RPMI8226 (cell line): ENCODE measurements at places on chromosomes 13 and 19.

- no peak for DNase-seq
Observed at GRCh38 chr13:96862999-96863398, 131.3 kb downstream of the OXGR1 start.

- DNase-seq, result no peak
Observed at GRCh38 chr19:34317311-34317927, 47.6 kb upstream of the GPI start.

DNA sequence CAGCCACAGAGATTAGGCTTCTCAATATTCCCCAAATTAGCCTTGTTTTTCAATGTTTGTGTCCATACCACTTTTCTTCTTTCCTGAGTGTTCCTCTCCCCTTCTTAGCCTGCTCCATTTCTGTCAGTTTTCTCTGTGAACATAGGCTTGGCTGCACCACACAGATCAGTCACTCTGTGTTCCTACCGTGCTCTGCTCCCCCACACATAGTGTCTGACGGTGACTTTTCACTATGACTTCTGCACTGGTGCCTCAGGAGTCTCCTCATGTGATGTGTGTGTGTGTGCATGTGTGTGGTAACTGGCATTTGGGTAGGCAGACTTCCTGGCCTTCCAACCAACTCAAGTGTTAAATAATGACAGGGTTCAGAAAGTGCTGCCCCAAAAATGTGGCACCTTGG, 47.9 kb upstream of the MYCBP2 start:
- no peak for DNase-seq

- DNase-seq, result no peak
Observed at GRCh38 chr13:21826214-21827015, 155.5 kb downstream of the FGF9 start.

GRCh38 chr19:19453125-19453454, 47.6 kb downstream of the GATAD2A start:
- DNase-seq, result no peak

- DNase-seq, result no peak
Observed at GRCh38 chr19:35056513-35057063, 15.1 kb downstream of the HPN start.

- DNase-seq, result no peak
Observed at GRCh38 chr13:111186305-111186935, 71.3 kb downstream of the ARHGEF7 start.

DNA sequence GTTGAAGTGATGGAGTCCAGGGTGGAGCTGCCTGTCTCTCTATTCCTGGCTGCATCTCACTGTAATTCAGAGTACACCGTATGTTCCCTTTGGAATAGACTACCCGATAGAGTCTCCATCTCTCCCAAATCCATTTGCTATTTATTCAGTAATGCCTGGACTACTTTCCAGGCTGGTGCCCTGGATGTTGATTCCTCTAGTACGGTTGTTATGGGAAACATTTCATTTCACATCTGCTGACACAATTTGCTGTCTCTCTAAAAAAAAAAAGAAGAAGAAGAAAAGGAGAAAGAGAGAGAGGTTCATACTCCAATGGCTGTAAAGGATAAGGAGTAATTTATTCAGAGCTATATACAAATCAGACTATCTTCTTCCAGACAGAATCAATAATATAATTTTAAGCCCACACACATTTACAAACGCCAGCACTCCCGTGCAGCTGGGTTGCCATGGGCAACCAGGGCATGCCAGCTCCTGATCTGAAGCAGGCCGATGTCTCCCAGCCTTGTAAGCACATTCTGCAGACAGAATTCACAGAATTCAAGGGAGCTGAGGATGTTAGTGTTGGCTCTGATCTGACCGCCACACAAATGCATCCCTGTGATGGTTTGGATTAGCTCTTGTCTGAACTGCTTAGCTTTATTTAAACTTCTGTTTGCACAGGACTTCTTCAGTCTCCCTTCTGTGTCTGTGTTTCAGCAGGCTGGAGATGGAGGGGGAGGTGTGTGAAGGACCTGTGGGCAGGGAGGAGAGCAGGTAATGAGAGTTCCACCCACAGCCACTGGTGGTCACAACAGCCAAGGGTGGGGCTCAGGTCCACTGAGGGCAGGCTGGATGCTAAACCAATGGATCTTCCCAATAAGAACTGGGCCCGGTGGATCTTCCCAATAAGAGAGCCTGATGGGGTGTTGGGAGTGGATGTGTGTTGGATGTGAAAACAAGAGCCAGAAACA, 66.0 kb downstream of the TEX26 start:
- DNase-seq, result no peak

DNA sequence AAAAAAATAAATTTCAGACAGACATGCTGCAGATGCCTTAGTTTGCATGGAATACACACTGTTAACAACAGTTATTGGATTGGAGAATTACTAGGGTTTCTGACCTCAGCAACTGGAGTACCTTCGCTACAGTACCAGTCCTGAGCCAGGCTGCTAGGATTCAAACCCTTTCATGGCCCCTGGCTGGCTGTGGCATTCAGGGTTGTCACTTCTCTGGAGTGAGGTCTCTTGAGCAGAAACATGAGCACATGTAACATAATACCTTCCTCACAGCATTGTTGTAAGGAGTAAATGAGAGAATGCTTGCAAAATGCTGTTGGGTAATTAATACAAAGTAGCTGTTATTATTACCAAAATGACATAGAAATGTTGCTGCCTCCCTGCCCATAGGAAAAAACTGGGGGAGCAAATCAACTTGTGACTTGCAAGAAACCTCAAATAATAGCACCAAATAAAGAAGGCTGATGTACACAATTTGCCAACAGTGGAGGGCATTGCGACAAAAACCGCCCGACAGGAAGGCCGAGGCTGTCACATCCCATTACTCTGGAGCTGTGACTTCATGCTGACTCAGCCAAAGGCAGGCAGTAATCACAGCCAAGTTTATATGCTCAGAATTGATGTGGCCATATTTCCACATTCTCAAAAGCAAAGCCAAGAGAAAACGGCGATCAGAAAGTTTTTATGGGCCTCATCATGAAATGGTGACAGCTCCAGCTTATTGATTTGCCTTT, 100.4 kb downstream of the RFC3 start:
- DNase-seq, result no peak

GRCh38 chr13:33379608-33380007, 94.1 kb upstream of the STARD13 start:
- DNase-seq, result no peak

DNA sequence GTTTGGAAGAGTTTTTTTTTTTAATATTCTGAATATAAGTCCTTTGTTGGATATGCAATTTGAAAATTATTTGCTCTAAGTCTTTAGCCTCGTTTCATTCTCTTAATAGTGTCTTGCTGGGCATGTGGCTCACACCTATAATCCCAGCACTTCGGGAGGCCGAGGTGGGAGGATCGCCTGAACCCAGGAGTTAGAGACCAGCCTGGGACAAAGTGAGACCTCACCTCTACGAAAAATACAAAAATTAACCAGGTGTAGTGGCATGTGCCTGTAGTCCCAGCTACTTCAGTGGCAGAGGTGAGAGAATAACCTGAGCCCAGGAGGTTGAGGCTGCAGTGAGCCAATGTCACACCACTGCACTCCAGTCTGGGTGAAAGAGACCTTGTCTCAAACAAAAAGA, 87.3 kb upstream of the UBAC2 start:
- DNase-seq, result no peak

- no peak for DNase-seq
Observed at GRCh38 chr19:23771316-23771715, 12.6 kb upstream of the ZNF681 start.

DNA sequence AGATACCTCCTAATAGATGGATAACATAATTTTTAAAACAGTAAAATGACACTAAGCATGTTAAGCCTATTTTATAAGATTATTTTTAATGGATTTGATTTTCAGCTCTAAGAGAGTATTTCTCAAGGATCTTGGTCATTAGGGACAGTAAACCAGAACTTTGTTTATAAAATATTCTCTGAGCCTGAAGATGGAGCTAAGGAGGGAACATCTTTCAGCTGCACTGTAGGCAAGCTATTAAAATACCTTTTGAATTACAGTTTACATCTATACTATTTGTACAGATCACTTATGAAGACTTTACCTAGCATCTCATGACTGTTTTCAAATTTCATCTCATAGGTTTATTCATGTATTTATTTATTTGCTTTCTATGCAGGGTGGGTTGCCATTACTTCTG, 345.3 kb downstream of the MYO16 start:
- DNase-seq, result no peak

DNA sequence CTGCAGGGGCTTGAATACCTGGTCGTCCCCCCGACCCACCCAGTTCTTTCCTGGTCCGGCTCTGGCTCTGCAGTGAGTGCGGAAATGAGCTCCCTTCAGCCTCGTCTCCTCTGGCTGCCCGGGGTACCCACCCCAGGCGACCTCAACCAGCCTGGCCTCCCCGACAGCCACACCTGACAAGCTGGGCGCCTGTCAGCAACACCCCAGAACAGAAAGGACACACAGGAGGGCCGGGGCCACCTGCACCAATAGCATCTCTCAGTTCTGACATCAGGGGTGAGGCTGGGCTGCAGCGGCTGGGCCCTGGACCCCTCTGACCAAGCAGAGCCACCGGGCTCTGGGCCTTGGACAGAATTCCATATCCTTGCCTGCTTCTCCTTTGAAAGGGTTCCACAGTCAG, 19.7 kb downstream of the SUGP1 start:
- no peak for DNase-seq

GRCh38 chr13:79901336-79901735, 420.4 kb downstream of the NDFIP2 start:
- no peak for DNase-seq
